ENCODE measurements at places on chromosomes 3 and 15.

- no peak for DNase-seq
Observed at GRCh38 chr15:78419367-78419766, 18.6 kb upstream of the IREB2 start.

- no peak for DNase-seq
Observed at GRCh38 chr3:118813472-118813871, 221.2 kb downstream of the IGSF11 start.

DNA sequence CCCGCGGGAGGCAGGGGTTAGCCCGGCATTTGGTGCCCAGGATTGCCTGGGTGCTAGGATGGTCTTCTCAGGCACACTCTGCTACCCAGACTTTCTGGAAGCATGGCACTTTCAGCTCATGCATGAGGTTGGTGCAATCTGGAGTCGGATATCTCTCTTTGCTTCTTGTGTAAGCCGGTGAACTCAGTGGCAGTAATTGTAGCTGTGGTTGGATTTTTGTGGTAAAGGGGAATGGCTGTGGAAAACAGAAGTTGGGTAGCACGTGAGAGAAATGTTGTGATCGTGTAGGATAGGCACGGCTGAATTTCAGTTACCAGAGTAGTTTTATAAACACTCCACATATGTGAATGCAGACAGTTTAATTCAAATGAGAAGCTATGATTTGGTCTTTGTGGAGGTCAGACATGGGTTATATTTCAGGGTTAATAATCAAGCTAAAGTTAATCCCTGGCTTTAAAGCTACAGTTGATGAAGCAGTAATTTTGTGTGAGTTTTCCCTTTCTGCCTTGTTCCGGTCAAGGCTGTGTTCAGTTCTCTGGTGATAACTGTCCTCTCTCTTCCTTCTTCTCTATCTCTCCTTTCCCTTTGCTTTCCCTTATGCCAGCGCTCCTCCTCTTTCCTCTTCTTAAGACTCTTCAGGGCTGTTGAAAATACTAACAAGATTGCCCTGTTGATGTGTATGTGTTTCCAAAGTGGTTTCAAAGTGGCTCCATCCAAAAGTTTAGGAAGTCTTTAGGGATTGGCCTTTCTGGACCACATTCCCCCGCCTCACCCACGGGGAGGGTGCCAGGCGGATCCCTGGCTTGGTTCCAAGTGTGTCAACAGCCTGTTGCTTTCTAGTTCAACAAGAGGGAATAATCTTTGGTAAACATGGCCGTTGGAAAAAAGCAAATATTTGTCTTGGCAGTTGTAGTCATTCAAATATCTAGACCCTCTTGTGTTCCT, 404.6 kb upstream of the C2CD4B start:
- no peak for DNase-seq

GRCh38 chr3:168029705-168030104, 66.0 kb downstream of the GOLIM4 start:
- no peak for DNase-seq

- no peak for DNase-seq
Observed at GRCh38 chr3:43017593-43018195, 38.6 kb downstream of the GASK1A start.
